Activated CD8-positive, alpha-beta memory T cell treated with anti-CD3 and anti-CD28 coated beads for 1 hour (primary cell): ENCODE measurements at places on chromosomes 5 and 9.

DNA sequence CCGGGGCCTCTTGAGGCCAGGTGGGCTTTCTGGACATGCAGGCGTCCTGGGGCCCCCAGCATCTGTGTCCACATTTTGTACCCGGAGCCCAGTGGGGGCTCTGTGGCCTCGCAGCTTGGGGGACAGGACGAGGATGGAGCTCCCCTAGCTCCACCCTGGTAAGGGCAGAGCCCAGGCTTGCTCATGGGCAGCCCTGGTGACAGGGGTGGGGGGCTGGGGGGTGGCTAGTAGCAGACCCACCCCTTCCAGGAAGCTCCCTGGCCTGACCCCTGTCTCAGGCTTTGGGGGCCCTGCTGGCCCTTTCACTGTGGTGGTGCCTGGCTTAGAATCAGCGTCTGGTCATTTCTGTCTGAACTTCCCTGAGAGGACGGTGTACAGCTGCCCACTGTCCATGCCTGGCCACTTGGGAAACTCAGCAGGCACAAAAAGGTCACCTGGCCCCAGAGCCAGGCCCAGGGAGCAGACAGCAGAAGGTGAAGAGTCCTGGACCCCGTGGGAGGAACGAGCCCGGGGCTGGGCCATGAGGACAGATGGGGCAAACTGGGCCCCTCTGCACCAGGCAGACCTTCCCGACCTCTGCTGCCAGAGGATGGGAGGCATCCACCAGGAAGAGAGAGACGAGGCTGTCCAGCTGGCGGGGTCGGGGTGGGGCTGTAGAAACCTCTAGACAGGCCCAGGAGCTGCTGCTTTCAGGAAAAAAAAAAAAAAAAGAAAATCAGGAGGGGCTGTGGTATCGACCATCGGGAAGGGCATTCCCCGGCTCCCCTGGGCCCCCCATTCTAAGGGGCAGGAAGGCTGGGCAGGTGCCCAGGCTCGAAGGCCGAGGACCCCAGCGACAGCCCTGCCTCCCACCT, 52.8 kb downstream of the EXD3 start:
- no peak for DNase-seq

GRCh38 chr9:27125030-27125429, 16.0 kb downstream of the TEK start:
- no peak for DNase-seq

- no peak for DNase-seq
These were observed 20.9 kb upstream of the ADAM19 start for GRCh38 chr5:157596487-157596886.

DNA sequence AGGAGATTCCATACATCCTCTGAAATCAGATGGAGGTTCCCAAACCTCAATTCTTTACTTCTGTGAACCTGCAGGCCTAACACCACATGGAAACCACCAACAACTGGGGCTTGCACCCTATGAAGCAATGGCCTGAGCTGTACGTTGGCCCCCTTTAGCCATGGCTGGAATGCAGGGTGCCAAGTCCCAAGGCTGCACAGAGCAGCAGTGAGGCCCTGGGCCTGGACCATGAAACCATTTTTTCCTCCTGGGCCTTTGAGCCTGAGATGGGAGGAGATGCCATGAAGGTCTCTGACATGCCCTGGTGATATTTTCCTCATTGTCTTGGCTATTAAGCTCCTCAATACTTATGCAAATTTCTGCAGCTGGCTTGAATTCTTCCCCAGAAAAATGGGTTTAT, 983.8 kb downstream of the CDH9 start:
- no peak for DNase-seq

DNA sequence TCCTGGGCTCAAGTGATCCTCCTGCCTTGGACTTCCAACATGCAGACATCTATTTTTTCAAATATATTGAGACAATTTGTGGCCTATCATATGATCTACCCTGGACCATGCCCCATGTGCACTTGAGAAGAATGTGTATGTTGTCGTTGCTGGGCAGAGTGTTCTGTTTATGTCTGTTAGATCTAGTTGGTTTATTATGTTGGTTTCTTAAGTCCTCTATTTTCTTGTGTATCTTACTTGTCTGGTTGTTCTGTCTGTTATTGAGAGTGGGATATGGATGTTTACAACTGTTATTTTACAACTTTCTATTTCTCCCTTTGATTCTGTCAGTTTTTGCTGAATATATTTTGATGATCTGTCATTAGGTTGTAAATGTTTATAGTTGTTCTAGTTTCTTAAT, 10.2 kb upstream of the TMEM171 start:
- DNase-seq, result no peak

- DNase-seq, result no peak
These were observed 184.6 kb upstream of the MAP1B start for GRCh38 chr5:71922584-71923106.

DNA sequence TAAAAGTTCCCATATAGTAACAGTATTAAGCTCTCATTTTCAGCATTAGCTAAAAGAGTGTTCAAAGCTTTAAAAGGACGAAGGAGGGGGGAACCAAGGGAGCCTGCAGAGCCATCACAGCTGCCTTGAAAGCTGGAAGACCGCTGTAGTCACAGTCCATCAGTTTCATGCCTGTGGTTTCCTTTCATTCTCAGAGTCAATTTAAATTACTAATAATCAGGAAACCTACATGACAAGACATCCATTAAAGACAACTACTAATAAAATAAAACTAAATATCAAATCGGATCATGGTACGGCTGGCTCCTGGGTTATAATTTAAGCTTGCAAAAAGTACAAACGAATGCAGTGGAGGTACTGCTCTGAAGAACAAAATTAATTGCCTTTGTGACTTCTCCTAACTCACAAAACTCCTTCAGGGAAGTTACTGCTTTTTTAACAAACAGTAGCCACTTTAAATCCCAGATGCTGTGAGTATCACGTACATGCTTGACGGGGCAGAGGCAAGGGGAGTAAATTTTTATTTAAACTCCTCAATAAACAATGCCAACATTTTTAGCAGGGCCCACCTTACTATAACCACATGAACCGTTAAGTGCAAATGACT, 213.5 kb downstream of the DENND1A start:
- DNase-seq, result no peak

GRCh38 chr5:172834415-172835289, 601 bp downstream of the ERGIC1 start:
- no peak for DNase-seq

DNA sequence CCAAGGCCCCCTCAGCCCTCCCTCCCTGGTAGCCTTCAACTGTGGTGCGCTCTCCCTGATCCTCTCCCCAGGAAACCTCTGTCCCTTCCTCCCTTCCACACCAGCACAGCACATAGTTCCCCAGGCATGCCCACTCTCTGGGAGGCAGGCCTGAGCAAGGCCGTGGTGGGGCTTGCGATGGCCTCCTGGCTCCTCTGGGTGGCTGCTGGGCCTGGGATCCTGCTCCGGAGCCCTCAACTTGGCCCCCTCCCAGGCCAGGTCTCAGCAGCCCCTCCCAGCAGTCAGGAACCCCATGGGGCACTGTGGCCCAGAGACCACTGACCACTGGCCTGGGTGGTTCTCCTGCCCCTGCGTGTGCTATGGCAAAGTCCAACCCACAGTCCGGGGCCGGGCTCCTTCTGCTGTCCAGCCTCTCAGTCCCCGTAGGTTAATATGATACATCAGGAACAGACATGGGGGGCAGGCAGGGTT, 125.8 kb downstream of the ZNF354C start:
- DNase-seq, result no peak

DNA sequence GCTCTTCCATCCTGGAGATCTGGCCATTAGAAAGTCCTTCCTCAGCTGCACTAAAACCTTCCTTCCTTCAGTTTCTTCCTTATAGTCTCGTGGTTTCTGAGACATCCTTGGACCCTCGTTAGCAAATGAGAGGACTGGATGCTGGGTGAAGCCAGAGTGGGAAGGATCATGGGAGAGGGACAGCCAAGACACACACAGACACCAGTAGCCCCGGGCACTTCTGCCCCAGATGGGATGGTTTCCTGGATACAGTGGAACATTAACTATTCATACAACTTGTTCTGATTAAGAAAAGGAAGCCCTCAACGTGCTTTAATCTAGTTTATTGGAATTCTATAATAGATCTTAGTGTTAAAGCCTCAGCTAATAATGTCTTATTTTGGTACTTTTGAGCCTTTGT, 125.5 kb downstream of the SEC61B start:
- DNase-seq, result no peak

DNA sequence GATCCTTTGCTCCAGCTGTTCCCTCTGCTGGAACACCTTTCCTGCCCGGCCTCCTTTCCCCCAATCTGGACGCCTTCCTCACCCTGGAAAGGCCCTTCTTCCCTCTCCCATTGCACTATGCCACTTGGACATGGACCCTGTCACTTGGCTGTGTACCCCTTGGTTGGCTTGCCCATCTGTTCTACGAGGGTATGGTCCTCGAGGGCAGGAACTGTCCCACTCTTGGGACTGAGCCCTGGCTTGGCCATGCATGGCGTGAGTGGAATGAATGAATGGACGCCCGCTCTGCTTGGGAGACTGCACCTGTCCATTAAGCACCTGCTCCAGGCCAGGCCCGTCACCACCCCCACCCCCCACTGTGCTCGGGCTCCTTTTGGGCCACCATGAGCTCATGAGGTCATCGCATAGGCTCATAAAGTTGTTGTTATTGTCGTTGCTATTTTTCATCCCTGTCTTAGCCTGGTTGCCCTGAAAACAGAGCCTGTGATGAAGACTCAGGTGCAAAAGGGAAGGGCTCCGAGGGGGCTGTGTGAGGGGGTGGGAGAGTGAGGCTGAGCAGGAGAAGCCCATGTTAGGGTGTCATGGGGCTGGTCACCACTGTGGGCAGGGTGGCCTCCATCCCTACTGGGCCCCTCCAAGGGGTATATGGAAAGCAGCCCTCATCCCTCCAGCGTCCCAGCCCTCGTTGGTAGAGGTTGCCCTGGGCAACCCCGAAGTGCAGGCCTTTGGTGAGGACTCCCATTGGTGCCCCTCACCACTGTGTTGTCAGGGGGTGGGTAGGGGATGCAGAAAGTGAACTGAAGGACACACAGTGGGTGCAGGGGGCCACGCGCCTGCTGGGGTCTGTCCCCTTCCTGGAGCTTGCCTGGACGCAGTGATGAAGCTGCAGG, 57.2 kb upstream of the IER5L start:
- DNase-seq, result no peak

GRCh38 chr9:106634183-106634582, 228.8 kb upstream of the ZNF462 start:
- no peak for DNase-seq

GRCh38 chr5:67221487-67222242, 25.1 kb upstream of the CD180 start:
- no peak for DNase-seq

DNA sequence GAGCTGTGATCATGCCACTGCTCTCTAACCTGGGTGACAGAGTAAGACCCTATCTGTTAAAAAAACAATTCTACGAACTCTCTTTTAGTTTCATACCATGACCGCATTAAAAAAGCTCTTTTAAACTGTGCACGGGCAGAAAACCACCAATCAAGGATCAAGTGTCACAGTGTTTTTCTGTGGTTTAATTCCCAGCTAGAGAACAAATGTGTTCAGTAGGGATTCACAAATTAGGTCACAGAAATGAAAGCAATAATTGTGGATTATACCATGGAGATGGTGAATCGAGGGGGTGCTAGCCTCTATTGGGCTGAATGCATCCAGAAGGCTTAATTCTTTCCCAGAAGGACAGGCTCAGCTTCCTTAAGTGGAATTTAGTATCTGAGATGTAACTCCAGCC, 79.1 kb downstream of the ATG10 start:
- no peak for DNase-seq

DNA sequence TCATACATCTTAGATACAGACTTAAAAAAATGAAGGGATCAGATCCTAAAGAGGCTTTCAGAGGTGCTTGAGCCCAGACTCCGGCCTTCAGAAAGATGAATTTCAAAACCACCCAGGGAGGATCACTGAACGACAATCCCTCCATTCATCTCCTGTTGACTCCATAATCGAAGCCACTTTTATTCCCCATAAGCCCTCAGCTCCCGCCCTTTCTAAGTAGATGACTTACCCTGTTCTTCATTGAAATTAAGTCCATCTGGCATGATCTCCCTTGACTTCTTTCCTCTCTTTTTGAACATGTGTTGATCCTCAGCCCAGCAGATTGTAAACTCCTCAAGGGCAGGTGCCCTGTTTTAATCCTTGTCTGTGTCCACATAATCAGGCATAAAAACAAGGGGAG, 50.8 kb upstream of the ASTN2 start:
- no peak for DNase-seq

GRCh38 chr9:136645352-136645902, 17.3 kb upstream of the EGFL7 start:
- no peak for DNase-seq

GRCh38 chr9:136054146-136054545, 40.9 kb downstream of the NACC2 start:
- no peak for DNase-seq

- no peak for DNase-seq
These were observed 127.7 kb downstream of the ZDHHC21 start for GRCh38 chr9:14565352-14566016.

DNA sequence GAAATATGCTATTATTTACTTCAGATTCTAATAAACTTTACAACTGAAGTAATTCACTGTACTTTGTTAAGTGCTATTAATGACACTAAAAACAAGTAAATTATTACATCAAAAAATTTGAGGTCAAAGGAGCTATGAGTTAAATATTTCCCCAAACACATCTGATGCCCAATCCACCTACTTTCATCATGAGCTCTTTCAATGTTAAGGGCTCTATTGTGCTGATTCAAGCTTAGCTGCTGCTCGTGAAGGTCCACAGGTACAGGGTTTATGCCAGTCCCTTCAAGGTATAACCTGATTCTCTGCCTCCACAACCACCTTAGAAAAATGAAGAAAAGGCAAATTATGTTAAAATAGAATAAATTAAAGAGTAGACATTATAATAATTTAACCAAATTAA, 24.2 kb downstream of the NADK2 start:
- no peak for DNase-seq

- no peak for DNase-seq
These were observed 163.2 kb downstream of the SH3GL2 start for GRCh38 chr9:17742067-17742466.

GRCh38 chr9:134174073-134174449, 9.7 kb upstream of the RNU6ATAC start:
- no peak for DNase-seq

GRCh38 chr5:179307013-179307800, 38.1 kb downstream of the ADAMTS2 start:
- no peak for DNase-seq

DNA sequence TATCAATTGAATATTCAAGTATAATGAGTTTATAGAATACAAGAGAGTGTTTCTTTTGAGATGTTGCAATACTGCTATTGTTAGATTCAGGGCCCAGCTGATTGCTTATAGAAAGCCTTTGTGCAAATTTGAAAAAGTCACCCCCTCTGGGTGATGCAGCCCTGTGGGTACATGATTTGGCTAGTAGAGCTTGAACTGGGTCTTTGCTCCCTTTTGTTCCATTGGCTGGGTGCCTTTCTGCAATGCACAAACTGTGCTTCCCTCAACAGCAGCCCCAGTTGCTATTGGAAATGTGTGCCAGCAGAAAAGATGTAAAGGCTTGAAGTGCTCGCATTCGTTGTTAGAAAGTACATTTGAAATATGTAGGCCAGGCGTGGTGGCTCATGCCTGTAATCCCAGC, 61.8 kb upstream of the CEMIP2 start:
- no peak for DNase-seq

GRCh38 chr5:93255796-93256195, 325.2 kb downstream of the NR2F1-AS1 start:
- DNase-seq, result no peak

GRCh38 chr5:157563373-157563928, 12.1 kb downstream of the ADAM19 start:
- no peak for DNase-seq
